ENCODE measurements at places on chromosomes 11 and 22.

- DNase-seq = no peak
These were observed 30.5 kb downstream of the TMPRSS5 start for GRCh38 chr11:113675565-113675964.

GRCh38 chr11:19715373-19715772 is 2.7 kb downstream of the NAV2 start:
- no peak for DNase-seq

DNA sequence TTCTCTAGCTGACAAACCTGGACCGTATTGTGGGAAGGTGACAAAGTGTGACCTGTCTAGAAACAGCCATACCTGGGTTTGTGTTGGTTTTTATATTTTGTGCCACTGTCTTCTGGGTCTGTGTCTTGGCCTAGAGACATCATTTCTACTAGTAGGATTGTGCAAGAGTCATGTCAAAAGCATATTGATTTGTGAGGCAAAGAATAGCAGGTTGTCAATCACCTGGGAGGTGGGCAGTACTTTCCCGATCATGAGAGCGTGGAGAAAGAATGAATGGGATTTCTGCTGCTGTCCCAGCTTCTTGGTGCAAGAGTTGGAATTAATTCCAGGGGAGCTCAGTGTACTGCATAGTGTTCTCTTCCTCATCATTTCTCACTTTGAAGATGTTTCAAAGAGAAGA is 5.0 kb upstream of the FERMT3 start:
- DNase-seq = no peak

- DNase-seq = peak; percentile 86
These were observed 1.5 kb upstream of the KLHDC7B start for GRCh38 chr22:50544078-50544745.

GRCh38 chr11:134531327-134532130 is 119.5 kb upstream of the B3GAT1 start:
- DNase-seq = no peak

- DNase-seq = no peak
These were observed 2.1 kb downstream of the LRP5 start for GRCh38 chr11:68314203-68315170.

- DNase-seq = no peak
These were observed 280.2 kb downstream of the BUD13 start for GRCh38 chr11:116492600-116492999.

DNA sequence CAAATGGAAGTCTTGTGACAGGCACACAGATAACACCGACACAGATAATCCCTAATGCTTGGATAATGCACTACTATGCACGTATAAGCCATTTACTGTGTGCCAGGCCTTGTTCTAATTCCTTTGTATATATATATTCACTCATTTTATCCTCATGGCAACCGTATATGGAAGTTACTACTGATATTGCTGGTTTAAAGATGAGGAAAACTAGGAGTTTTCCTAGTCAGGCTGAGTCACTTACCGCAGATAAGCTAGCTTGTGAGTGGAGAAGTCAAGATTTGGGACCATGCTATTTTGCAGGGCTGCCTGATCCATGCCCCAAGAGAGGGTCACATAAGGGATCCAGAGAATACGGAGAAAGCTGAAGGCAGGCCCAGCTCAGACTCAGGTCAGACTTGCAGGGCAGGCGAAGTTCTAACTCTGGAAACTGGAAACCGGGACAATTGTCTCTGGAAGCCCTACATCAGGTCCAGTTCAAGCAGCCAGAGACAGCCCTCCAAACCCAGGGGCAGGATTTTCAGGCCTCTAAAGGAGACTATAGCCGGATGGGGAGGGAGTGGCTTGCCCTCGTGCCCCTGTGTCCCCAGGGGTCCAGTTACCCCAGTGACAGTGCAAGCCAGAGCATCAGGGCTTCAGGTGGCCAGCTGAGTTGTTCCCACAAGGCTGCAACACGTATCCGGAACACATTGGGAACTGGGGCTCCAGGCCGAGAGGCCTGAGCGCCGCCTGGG is 534.8 kb downstream of the INSC start:
- DNase-seq = no peak

DNA sequence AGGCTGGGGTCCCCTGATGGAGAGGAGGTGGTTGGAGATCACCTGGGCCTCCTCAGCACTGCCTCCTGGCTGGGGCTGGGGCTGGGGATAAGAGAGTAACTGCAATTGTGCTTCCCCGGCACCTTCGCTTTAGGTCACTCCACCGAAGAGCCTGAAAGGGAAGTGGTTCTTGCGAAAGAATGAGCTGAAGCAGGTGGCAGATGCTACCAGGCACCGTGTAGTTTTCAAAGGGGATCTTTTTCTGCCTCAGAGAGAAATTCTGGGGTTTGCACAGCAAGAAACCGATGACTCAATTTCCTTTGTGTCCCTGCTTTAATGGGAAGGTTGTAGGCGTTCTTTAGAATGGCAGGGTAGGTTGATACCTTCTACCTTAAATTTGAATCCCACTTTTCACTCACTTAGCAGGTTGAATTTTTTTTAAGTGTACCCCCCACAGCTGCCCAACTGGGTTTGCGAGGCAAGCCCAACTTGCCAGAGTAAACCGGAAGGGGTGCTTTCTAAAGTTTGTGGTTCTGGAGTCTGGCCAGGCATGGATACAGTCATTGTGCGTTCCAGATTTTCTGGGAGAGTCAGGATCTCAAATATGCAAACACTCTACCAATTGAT is 5.3 kb downstream of the CD44 start:
- DNase-seq = peak; percentile 81

- no peak for DNase-seq
These were observed 207.9 kb upstream of the ISX start for GRCh38 chr22:34858066-34858465.

DNA sequence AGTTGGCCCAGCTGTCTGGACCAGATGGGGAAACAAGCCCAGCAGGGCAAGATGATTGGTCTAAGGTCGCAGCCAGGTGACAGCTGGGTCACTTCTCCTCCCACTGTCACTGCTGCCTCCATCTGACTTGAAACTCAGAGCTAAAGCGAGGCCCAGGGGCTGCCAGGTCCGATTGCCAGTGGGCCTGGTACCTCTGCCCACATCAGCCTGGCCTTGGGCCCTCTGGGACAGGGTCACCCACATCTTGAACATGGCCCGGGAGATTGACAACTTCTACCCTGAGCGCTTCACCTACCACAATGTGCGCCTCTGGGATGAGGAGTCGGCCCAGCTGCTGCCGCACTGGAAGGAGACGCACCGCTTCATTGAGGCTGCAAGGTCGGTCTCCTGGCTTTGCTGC is 5.8 kb downstream of the SSH3 start:
- no peak for DNase-seq

DNA sequence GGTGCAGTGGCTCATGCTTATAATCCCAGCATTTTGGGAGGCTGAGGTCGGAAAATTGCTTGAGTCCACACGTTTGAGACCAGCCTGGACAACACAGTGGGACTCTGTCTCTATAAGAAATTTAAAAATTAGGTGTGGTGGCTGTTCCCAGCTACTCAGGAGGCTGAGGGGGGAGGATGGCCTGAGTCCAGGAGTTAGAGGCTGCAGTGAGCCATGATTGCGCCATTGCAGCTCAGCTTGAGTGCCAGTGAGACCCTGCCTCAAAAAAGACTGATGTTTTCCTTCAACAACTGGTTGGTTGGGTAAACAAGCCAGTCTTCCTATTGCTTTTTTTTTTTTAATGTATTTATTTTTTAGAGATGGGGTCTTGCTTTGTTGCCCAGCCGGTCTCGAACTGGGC is 9.2 kb downstream of the XBP1 start:
- DNase-seq = no peak

DNA sequence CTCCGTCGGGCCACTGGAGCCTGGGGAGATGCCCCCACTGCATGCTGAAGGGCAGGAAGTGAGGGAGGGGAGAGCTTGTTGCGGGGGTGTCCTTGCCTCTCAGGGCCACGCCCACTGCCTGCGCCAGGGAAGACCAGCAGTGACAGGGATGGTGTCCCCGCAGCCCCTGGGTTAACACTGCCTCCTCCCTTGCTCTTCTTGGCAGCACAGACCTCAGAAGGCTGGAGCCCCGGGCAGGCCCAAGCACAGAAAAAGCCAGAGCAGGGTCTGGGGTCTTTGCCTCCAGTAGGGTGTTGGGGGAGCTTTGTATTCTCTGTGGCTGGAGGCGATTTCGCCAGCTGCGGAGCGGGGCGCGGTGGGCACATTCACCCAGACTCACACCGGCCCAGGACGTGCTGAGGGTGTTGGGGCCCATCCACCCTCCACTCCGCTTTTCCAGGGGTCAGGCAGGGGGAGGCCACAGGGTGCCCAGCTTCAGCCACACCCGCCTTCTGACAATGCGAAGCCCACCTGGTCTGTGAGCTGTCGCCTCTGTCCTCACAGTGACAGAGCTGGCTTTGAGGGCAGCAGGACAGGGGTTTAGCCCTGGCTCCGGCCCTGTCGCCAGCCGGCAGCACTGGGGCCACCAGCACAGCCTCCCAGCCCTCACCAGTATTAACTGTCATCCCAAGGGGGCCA is 83.7 kb downstream of the CDKN1C start:
- DNase-seq = no peak

DNA sequence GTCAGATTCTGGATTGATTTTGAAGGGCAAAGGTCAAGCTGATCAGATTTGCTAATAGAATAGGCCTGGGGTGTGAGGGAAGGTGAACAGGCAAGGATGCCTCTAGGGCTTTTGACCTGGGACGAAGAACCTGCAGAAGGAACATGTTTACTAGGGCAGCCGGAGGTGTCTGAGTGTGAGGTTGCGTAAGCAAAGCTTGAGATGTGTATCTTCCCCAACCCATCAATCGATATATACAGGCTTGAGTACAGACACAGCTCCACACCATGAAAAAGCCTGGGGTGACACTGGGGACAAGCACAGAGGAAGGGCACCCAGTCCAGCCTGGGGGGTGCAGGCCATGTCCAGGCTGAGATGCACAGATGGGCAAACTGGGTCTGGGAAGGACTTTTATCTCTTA is 1.1 kb downstream of the LHFPL7 start:
- no peak for DNase-seq

GRCh38 chr11:18361154-18361553 is 33.2 kb upstream of the LDHA start:
- DNase-seq = no peak

DNA sequence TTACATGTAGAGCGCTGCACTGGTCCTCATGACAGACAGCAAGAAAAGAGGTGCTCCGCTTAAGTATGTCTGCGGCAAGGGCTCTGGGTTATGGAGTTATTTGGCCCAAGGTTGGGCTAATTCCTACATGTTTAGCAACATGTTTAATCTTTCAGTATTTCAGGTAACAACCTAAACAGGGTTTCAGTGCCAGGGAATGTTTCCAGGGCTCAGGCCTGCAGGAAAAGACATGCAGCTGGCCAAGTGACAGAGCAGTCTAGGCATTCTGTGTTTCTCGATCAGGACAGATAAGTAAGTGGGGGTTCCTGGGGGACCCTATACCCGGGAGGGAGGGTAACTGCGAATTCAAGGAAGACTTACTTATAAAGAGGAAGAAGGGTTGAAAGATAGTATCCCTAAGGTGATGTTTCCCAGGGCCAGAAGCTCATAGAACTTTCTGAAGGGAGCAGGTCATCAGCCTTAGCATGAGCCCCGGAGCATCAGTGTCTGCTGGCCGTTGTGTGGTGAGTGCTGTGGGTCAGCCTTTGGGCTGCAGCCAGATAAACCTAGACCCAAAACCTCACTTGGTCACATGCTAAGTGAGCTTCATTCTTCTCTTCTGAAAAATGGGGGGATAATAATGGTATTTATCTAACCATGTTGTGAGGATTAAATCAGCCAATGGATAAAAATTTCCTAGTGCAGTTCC is 18.4 kb downstream of the KCNJ5 start:
- no peak for DNase-seq

DNA sequence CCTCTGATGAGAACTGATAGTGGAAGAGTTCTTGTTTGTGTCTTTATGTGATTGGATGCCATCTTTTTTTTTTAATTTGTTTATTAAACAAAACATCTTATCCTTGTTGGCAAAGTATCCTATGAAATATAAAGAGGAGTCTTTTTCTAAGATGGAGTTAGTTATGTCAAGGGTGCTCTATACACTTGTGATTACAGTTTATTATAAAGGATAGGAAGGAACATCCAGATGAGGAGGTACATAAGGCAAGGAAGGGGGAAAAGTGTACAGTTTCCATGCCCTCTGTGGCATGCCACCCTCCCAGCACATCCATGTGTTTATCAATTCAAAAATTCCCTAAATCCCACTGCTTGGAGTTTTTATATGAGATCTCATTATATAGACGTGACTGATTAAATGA is 7.4 kb upstream of the RBMXL2 start:
- DNase-seq = no peak

DNA sequence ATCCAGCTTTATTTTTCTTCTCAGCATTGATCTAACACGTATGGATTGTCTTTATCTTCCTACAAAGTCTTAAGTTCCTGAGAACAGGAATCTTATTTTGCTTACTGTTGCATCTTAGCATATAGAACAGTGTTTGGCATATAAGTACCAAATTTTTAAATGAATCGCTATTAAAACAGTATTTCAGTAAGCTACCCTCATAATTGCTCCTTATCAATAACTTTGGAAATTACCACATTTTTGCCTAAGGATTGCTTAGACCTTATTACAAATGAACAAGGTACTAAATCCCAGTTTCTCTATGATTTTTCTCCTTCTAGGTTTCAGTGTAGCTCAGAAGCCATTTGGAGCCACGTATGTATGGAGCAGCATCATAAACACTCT is 9.7 kb downstream of the DEPDC7 start:
- no peak for DNase-seq

DNA sequence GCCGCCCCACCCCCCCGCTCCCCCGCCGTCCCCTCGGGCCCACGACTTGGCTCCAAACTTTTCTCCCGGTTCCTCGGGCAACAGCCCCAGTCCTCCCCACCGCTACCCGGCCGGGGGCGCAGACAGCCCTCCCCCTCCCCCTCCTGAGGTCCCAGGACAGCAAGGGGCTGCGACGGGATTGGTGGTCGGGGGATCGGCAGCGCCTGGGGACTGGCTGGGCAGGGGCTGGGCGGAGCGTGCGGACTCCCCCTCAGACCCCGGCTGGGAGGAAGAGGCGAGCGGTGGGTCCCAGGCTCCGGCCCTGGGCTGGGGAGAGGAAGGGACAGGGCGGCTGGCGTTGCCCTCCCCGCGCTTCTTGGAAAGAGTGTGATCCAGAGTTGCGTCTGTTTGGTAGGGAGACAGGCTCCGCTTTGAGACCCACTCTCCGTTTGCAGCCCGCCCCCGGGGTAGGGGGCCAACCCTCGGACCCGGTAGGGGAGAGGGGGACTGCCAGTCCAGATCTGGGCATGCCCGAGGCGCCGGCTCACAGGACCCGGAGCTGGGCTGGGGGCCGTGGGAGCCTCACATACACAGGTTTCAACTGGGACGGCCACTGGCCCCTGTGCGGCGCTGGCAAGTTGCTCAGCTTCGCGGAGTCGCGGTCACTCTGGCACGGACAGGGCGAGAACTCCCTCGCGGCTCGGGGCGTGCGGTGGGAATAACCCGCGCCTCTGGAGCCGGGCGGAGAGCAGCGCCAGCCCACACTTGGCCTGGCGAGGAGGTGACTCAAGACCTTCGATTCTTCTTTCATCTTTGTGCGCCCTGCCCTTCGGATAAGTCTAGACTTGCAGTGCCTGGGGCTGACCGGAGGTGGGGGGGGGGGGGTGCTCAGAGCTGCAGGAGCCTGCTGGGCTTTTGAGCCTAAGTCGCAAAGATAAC is 999 bp downstream of the TSKU start:
- no peak for DNase-seq

- no peak for DNase-seq
These were observed 8.2 kb downstream of the RRAS2 start for GRCh38 chr11:14350716-14351238.
